Ovary (tissue), 10 donors: ENCODE measurements at places on chromosomes 12 and 14.

DNA sequence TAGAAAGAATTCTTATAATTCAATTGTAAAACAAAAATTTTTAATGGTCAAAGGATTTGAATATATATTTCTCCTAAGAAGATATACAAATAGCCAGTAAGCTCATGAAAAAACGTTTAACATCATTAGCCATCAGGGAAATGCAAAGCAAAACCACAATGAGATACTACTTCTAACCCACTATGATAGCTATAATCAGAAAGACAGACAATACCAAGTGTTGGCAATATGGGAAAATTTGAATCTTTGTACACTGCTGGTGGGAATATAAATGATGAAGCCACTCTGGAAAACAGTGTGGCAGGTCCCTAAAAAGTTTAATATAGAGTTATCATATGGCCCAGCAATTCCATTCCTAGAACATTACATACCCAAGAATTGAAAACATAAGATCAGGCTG, 25.4 kb downstream of the RALGAPA1 start:
- no peak for DNase-seq

DNA sequence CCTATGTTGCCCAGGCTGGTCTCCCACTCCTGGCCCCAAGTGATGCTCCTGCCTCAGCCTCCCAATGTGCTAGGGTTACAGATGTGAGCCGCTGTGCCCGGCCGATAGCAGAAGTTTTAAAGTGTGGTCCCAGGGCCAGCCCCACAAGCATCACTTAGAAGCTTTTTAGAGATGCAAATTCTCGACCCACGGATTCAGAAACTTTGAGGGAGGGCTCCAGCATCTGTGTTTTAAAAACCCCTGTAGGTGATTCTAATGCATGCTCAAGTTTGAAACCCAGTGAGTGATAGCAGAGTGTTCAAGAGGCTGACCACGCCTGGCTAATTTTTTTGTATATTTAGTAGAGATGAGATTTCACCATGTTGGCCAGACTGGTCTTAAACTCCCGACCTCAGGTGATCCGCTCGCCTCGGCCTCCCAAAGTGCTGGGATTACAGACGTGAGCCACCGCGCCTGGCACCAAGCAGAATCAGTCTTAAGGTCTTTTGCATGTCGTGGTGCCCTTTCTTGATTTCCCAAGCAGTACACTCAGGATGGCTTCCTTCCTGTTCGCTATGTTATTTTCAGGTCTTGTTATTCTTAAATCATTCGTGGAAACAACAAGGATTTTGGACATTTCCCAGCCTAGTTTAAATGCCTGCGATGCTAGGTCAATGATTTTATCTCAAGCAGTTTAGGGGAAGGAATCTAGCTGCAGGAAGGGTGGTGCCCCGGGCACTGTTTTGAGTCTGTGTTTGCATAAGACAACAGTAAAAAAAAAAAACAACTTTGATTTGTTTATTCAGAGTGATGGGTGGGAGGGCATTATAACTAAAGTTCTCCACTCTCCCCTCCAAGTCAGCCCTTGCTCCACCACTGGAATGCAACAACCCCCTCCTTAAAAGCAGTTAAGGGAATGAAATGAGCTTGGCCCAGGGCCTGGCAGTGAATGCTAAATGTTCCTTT, 9.2 kb upstream of the RILPL2 start:
- no peak for DNase-seq

DNA sequence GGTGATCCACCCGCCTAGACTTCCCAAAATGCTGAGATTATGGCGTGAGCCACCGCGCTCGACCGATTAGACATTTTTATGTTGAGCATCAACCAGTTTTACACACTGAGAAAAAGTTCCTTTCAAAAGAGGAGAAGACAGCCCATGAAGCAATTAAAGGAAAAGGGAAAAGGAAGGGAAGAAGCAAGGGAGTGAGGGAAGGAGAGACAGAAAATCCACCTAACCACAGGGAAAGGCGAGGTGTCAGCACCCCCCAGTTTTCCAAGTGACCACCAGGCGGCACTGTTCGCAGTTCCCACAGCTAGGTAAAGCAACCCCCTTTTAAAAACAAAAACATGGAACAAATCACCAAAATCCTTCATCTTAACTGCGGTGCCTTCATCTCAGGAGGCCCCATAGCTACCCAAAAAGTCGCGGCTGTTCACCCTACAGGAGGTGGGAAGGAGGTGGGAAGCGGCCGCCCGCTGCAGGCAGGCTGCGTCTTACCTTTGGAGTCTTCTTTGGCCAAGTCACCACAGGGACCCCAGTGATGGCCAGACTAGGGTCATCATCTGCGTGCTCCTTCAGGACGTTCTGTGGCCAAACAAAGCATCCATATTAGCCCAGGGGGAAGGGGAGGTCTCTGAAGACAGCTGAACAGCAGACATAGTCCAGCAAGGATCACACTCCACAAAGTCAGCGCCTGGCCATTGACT, 86.6 kb downstream of the KDM2B start:
- peak; percentile 25 for DNase-seq

- peak; percentile 95 for DNase-seq
These were observed 22.3 kb downstream of the CKB start for GRCh38 chr14:103500148-103500990.

GRCh38 chr12:1657688-1658087, 28.7 kb downstream of the WNT5B start:
- no peak for DNase-seq
